ENCODE measurements at places on chromosomes 3 and 15.
A peak's percentile ranks its signal among the peaks of the same experiment; 100 is the strongest.

DNA sequence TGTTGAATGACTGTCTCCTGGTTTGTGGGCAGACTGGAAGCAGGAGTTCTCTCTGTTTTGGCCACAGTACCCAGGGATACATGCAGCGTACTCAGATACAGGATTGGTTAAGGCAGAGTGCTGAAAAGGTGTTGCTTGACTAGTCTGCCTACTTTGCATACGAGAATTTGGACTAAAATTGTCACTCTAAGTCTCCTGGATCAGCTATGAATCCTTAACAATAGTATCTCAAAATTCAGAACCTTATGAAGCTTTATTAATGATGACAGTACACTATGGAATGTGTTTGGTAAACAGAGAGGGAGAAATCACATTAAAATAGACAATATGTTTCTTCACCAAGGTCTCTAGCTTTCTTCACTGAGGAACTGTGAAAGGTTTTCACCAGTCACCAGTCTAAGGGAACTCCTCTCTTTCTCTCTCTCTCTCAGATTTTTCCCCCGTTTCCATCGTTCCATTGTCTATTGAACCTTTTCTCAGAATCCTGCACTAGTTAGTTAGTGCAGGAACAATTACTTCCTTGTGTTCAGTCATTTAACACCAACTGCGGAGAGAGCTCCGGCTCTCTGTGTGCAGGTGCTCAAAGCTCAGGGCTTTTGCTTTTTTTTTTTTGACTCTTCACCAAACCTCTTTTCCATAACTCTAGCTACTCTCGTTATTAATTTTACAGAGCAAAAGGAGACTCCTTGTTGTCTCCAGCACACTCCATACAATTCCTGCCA is 85.9 kb upstream of the FNDC3B start:
- no peak for DNase-seq

DNA sequence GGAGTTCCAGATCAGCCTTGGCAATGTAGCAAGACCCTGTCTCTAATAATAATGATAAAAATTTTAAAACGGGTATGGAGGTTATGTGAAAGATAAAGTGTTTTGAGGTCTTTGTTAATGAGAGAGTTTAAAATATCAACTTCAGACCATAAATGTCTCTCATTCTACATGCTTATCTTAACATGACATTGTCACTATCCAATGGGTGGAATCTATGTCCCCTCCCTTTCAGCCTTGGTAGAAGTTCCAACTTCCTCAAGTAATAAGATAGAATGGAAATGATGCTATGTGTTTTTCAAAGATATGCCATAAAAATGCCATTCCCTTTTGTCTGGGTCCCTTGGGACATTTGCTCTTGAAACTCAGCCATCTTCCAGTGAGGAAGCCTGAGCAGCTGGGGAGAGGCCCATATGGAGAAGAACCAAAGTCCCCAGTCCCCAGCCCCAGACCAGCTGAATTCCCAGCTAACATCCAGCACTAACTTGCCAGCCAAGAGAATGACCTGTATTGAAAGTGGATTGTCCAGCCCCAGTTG is 17.0 kb downstream of the RPSA start:
- no peak for DNase-seq

GRCh38 chr3:33417066-33417673 is 23.0 kb downstream of the UBP1 start:
- no peak for DNase-seq

GRCh38 chr15:45921376-45921775 is 286.5 kb downstream of the SQOR start:
- no peak for DNase-seq

- no peak for DNase-seq
Measured at GRCh38 chr3:171121801-171122200, 95.3 kb upstream of the SLC2A2 start.

- peak; percentile 86 for DNase-seq
Measured at GRCh38 chr15:77629070-77630030, 3.4 kb downstream of the LINGO1 start.

- DNase-seq = peak; percentile 51
Measured at GRCh38 chr3:58520403-58521335, 16.3 kb downstream of the ACOX2 start.

- peak; percentile 55 for DNase-seq
Measured at GRCh38 chr15:43238671-43239131, 17.9 kb upstream of the EPB42 start.

DNA sequence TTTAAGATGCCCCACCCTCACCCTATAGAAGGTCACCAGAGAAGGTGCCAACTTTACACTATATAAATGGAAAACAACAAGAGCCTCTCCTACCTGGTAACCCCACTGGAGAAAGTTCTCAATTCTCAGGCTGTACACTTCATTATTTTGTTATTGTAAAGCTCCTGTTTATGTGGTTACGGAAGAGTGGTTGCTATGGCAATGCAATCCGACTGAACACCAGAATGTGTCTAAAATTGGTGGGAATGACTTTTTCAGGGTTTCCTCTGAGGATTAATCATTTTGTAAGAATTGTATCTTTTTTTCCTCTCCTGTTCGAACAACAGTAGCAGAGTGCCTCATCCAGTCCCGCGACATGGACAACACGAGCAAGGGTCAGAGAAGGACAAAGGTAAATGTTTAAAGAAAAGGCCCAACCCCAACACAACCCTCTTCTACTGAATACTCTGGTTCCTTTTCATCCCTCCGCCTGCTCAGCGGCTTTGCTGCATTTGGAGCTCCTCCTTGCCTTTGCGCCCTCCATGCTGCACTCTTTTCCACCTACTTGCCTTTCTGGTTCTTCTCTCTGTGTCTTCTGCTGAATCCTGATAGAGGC is 45.3 kb downstream of the DGKG start:
- no peak for DNase-seq

- DNase-seq = peak; percentile 88
Measured at GRCh38 chr15:100928632-100929280, 9.6 kb downstream of the LRRK1 start.

- no peak for DNase-seq
Measured at GRCh38 chr3:197798863-197799262, 7.8 kb downstream of the LRCH3 start.

- no peak for DNase-seq
Measured at GRCh38 chr15:25474251-25474650, 35.4 kb upstream of the UBE3A start.

DNA sequence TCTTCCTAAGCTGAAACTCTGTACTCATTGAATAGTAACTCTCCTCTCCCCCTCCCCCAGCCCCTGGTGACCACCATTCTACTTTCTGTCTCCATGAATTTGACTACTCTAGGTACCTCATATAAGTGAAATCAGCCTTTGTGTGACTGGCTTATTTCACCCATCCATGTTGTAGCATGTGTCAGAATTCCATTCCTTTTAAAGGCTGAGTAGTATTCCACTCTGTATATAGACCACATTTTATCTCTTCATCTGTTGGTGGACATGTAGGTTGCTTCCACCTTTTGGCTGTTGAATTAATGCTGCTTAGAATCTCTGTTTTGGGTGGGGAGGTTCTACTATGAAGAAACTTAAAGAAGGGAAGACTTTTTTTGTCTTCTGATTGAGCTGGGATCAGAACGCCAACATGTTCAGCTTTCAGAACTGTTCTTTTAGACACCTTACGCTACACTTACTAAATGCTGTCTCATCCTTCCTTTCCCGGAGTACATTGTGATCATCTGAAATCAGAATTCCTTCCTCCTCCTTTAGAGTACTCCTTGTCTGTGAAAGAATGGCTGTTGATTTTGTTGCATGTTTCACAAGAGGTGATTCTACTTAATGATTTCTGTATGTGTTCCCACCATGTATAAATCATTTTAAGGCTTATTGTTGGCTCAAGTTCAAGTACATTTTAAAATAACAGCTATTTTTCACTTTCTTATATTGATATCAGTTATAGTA is 50.3 kb downstream of the MRPS25 start:
- no peak for DNase-seq

DNA sequence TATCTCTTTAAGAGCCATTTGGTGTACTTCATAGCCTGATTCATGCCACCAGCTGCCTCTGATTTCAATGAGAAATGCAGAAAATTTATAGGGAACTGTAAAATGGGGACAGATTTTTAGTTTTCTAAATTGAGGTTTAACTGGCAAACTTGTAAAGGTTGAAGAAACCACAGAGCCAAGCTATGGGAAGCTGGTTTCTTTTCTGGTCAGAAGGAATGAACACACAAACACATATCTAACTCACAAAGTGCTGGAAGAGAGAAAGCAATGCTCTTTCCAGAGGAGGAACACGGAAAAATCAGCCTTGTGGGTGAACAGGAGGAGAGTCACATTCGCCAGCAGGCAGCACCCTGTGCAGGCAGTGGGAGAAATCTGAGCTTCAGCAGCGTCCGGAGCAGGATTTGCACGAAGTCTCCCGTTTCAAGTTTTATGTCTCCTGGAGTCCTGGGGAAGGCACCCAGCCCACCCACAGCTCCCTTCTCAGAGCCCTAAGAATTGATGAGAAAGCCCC is 481 bp downstream of the MASP1 start:
- peak; percentile 65 for DNase-seq

DNA sequence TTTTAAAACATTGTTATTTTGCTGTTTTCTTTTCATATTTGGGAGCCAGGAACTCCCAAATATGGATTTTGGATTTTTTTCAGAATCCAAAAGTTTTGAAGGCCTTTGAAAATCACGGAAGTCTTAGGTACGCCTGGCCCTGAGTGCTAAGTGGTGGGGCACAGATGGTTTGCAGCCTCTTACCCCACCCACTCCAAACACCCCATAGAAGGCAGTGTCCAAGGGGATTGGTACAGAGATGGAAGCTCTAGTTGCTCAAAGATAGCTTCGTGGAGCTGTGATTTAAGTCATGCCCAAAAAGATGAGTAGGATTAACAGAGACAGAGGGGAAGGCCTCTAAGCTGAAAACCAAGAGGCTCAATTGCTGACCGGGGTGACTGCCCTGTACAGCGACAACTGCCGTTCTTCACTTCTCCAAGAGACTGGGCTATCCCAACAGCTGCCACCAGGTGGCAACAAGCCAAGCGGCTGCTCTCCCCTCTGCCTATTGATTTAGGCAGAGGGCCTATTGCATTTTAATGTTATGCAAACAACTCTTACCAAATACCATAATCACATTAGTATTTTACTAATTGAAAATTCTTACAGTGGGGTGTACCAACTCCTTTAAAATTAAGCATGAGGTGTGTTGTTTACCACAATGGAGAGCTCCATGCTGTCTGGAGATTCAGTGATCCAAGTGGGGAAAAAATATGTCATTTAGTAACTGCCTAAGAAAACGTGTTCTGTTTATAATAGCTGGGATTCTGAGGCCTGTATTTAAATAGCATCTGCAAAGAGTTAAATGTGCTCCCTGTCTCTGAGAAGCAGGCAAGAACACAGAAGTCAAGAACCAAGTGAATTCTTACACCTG is 64.0 kb upstream of the C15orf61 start:
- peak; percentile 85 for DNase-seq

DNA sequence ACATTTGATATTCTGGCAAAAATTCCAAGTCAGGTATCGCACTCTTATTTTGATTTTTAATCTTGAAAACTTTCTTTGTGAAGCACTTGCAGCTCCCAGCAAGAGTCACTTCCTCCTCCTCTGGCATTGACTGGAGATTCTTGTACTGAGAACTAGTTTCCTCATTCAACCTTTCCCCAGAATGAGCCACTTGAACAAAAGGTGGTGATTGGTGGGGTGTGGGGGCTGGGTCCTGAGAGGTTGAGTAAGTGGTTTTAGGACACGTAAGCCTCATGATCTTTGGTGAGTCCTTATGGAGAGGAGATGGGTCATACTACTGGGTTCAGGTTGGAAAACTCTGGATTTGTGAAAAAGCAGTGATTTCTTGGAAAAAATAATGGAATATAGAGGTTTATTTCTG is 32.3 kb upstream of the ONECUT1 start:
- no peak for DNase-seq

DNA sequence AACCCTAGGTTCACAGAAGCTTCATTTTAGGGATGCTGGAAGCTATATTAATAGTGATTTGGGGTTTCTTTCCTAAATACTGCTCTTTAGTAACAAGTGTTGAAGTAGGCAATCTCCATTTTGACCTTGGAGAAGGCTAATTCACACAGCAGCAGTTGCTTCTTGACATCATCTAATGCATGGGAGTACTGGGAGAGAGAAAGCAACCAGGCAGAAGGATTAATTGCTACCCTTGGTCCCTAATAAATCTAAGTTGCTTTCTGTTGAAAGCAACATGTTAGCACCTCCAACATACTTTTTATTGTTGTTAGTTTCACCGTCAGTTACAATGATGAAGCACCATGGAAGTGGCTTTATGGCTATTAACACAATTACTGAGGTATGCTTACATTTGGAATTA is 96.2 kb downstream of the ADAMTS9 start:
- no peak for DNase-seq

GRCh38 chr3:10366651-10367101 is 45.8 kb upstream of the SEC13 start:
- peak; percentile 51 for DNase-seq

DNA sequence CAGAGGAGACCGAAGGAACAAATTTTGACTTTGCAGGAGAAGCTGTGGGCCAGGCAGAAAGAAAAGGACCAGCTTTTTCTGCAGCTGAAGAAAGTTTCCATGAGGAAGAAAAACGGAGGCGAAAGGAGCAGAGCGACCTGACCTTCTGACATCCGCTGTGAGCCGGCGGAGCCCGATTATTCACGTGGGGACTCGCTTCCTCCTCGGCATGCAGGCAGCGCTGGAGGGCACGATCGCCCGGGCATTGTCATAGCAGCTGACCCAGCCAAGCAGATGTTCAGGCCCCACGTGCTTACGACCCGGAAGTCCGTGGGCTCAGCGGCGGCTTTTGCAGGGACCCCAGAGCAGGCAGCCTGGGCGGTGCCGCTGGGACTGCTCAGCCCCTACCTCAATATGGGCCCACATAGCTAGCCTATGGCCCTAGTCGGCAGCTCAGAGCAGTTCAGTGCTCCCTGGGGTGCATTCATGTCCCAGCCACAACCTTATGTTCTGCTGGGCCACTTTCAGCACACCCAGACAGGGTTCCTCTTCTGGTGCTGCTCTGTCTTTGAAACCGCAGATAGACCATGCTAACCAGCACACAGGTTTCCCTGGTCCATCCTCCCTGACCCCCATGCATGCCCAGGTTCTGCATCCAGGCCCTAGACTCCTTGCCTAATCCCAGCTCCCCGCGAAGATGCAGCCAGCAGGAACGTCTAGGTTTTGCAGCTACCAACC is 10.5 kb upstream of the EIF4A2 start:
- peak; percentile 76 for DNase-seq

DNA sequence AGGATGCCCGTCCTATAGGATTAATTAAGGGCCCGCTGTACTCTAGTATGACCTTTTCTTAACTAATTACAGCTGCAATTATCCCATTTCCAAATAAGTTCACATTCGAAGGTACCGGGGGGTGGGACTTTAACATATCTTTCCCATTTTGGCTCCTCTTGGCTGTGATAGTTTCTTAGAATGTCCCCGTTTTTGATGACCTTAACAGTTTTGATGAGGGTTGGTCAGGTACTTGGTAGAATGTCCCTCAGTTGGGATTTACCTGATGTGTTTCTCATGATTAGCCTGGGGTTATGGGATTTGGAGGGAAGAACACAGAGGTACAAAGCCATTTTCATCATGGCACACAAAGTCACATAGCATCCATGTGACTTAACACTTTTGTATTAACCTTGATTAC is 18.2 kb downstream of the RTP1 start:
- no peak for DNase-seq

DNA sequence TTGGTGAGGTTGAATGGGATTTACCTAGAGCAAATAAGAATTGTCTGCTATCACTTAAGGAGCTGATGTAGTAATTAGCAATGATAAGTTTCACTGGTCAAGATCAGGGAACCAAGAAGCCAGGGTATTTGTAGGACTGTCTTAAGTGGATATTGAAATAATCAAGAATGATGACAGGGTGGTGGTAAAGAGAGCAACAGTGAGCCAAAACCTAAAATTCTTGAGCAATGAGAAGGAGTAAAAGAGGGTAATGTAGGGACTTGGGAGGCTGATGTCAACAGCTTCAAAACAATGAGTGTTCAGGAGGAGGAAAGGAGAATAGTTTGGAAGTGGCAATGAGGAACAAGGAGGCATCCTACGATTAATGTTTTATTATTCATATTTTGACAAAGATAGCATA is 31.5 kb upstream of the SLC2A2 start:
- DNase-seq = no peak

All from islet precursor cell (in vitro differentiated cells).